NCI-H526 treated with DMSO at 0.1 percent for 48 hours (cell line): ENCODE measurements at places on chromosomes 5 and 9.

- DNase-seq, result no peak
These were observed 9.1 kb upstream of the CDC42SE2 start for GRCh38 chr5:131254741-131255140.

DNA sequence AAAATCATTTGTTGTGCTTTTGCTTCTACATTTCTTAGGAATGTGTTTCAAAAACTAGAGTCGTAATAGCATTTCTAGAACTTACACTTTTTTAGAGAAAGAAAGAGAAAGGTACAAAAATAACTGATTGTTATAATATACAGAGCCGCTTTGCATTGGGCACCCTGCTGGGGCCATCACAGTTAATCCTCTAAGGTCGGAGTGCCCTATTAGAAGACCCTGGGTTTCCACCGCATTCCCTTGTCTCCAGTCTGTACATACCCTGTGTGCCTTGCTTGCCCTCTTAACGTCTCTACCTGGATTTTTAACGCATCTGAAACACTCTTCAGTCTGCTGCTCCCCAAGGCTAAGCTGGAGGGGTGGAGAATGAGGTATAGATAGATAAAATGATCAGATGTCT lies 1.3 kb downstream of the MARVELD2 start:
- DNase-seq, result no peak

GRCh38 chr5:93145767-93146166 lies 435.3 kb downstream of the NR2F1-AS1 start:
- DNase-seq, result no peak

- no peak for DNase-seq
These were observed 2.1 kb downstream of the CCDC192 start for GRCh38 chr5:127705120-127705892.

GRCh38 chr5:151781201-151781600 lies 9.4 kb downstream of the G3BP1 start:
- DNase-seq, result no peak

DNA sequence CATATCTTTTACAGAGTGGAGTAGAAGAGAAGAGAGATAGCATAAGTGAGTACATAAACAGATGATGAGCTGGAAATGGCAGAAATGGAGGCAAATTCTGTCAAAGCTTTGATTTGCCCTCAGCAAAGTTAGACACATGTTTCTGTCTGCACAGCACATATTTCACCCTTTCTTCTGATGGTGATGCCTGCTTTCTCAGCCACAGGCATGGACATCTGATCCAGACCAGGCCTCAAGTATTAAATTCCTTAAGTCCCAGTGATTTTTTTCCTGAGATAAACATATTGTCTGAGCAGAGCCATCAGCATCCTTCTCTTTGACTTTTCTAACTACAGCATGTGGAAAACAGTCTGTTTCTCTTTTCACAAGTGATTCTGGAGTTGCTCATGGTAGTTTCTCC lies 409.8 kb downstream of the MAN2A1 start:
- no peak for DNase-seq

GRCh38 chr5:122111460-122111859 lies 17.9 kb upstream of the ZNF474 start:
- DNase-seq, result no peak

- no peak for DNase-seq
These were observed 15.2 kb downstream of the NACC2 start for GRCh38 chr9:136079916-136080246.

GRCh38 chr9:130713286-130713960 lies 19.8 kb downstream of the EXOSC2 start:
- no peak for DNase-seq
